HS-5 (cell line): ENCODE measurements at places on chromosomes 16 and 17.

DNA sequence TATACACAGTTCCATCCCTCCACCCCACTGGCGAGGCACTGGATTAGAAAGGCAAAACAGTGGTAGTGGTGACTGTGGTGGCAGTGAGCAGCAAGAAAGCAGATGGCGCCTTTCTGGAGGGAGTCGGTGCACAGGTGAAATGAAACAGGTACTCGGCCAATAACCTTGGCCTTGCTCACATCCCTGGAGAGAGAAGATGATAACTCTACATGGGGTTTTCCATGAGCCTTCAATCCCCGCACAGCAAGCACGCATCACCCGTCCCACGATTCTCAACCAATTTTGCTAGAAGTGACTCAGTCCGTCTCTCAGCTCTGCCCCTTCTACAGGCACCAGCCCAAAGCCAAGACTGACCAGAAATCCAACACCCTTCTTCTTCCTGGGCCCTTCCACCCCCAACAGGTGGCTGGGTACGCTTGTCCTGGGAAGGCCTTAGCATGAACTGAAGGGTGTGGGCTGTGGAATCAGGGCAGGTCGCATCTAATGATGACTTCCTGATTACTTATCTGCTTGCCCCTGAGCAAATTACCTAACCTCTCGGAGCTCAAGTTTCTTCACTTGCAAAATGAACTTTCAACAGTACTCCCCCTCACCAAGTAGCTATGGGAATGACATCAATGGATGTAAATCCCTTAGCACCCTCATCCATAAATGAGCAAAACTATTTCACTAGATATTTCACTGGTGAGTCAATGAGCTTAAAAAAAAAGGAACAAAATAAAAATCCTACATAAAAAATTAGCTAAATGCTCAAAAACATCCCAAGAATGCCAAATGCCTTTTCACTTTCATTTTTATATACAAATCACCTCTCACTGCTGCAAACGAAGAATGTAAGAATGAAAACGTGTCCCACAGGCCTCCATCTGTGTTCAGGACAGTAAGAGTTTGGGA lies 18.0 kb downstream of the XPO6 start:
- peak; percentile 95 for DNase-seq

GRCh38 chr17:36613155-36613554 lies 11.8 kb downstream of the MRM1 start:
- no peak for DNase-seq

DNA sequence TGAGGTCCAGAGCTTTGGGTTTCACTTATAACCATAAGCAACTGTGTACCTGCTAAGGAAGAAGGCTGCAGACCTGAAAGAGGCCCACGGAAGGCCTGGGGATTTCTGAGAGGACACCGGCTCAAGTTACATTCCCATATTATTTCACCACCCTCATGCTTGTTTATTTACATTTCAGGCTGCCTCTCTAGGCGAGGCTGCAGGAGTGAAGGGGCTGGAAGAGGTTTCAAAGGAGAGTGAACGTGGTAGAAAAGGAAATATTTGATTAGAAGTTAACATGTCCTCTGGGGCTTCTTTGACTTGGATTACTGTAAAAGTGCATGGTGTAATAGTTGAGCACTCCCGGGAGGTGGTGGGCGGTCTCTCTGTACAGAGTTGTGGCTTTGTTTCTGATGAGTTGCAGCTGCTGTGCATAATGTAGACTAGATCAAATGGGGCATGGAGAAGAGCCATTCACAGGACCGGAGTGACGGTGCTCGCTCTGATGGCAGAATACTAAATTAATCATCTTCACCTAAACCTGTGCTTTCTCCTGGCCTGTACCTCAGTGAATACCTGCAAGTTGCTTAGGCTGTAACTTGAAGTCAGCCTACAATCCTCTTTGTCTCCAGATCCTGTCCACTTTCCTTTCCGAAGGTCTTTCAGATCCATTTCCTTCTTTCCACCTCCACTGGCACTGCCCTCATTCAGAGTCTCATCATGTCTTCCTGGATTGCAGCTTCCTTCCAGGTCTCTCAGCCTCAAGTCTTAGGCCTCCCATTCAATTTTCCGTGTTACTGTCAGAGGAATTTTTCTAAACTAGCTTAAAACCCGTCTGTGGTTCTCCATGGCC lies 1.9 kb upstream of the CPD start:
- DNase-seq, result no peak

DNA sequence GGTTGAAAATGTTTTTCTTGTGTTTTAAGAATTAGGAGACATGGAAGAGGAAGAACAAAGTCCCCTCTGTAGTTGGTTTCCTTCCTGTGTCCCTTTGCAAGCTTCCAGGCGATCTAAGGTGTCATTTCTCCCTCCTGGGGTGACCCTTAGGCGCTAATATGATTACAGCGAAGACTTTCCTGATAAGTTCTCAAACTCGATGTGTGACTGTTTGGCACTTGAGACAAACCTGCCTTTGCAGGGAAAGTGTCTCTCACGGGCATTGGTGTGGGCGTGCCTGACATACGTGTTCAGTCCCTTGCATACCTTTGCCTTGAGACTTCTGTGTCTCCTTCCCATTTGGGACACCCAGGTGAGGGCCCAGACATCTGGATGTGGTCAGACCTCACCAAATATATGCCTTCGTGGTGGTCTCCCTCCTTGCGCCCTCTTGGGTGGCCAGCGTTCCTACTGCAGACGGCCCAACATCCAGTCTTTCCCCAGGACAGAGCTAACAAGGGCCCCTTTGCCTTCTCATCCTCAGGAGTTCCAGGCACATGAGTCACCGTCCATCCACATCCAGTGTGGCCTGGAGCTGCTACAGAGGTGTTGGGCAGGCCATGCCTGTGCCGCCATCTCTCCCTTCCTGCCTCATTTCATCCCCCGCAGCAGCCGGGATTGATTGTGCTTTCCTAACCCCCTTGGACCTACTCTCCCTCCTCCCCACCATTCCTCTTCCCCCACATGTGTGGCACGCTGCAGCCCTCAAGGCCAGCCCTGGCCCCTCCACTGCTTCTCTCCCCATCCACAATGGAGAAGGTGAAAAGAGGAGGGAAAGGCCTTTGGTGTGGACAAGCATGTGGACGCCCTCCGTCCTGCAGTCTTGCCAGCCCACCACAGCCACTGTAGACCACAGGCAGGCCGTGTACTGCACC lies 3.1 kb upstream of the JPT2 start:
- DNase-seq, result peak; percentile 30

DNA sequence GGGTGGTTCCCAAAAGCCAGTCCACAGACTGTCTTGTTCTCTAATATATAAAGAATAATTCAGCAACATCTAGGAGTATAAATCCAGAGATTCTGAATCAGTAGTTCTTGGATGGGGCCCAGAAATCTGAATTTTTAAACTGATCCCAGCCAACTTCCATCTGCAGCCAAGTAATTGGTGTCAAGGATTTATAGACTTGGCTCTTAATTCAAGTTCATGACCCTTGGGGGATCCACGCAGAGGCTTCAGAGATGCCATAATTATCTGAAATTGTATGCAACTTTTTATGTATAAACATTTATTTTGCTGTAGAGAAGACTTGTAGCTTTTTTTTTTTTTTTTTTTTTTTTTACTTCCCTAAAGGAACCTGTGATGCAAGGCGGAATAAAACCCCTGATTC lies 60.6 kb downstream of the HLF start:
- DNase-seq, result no peak

- DNase-seq, result no peak
Observed at GRCh38 chr17:57945996-57946797, 9.0 kb downstream of the CUEDC1 start.
